ENCODE measurements at places on chromosomes 3 and 15. TPM values are rescaled to one million over a fixed set of nuclear protein-coding genes. Genes with fewer than 3 reads are reported as not detected.

The TTC14 gene
- total RNA-seq = 22.1 TPM

The ACAA1 gene
- 45.1 TPM for total RNA-seq

The LMCD1 gene
- 28.8 TPM for total RNA-seq

The SPATA12 gene
- 0.25 TPM for total RNA-seq

The ETFA gene
- total RNA-seq = 163 TPM

The FBXO40 gene
- not detected for total RNA-seq

The CLRN1 gene
- not detected for total RNA-seq

The PYGO1 gene
- 0.13 TPM for total RNA-seq

The KCNH8 gene
- under 0.01 TPM for total RNA-seq

The GPR27 gene
- total RNA-seq = not detected

The ZNF80 gene
- not detected for total RNA-seq

The TMEM108 gene
- total RNA-seq = not detected

The VEPH1 gene
- 5.3 TPM for total RNA-seq

The CDHR4 gene
- total RNA-seq = not detected

The FILIP1L gene
- total RNA-seq = 20.7 TPM

The DUOXA2 gene
- not detected for total RNA-seq

The CHRM5 gene
- total RNA-seq = 0.13 TPM

The SPTSSB gene
- total RNA-seq = not detected

The THBS1 gene
- total RNA-seq = 8,012 TPM

The CD80 gene
- under 0.01 TPM for total RNA-seq

The VPS13C gene
- total RNA-seq = 103 TPM

The CFAP100 gene
- not detected for total RNA-seq

The GOLGA8N gene
- total RNA-seq = 0.39 TPM

The GRAMD2A gene
- 0.13 TPM for total RNA-seq

The ANKRD34C gene
- not detected for total RNA-seq

The EIF1B gene
- total RNA-seq = 11.9 TPM

The TJP1 gene
- total RNA-seq = 91.8 TPM

The TLR9 gene
- not detected for total RNA-seq

The EFHB gene
- not detected for total RNA-seq

The ZNF501 gene
- total RNA-seq = 4.2 TPM

The CPEB1 gene
- not detected for total RNA-seq

The SLC27A2 gene
- total RNA-seq = 3.7 TPM

The LRRC34 gene
- total RNA-seq = 3.1 TPM

The FBXO45 gene
- total RNA-seq = 14.3 TPM

The INSYN1 gene
- total RNA-seq = 0.51 TPM

The C2CD4B gene
- 28.2 TPM for total RNA-seq

The ADAMTS17 gene
- under 0.01 TPM for total RNA-seq

The CCDC14 gene
- total RNA-seq = 9.1 TPM

The FOXB1 gene
- not detected for total RNA-seq

The GOLGA6D gene
- total RNA-seq = not detected

The DCBLD2 gene
- total RNA-seq = 19.4 TPM

The MYD88 gene
- total RNA-seq = 19.1 TPM

The ITPKA gene
- 0.25 TPM for total RNA-seq

The B3GNT5 gene
- 25.2 TPM for total RNA-seq

The IL17RB gene
- total RNA-seq = 0.13 TPM

The THRB gene
- total RNA-seq = 0.13 TPM

The ANKRD63 gene
- not detected for total RNA-seq

The CHRNB4 gene
- total RNA-seq = not detected

The GOLGA8J gene
- not detected for total RNA-seq

The ZNF710 gene
- 8.7 TPM for total RNA-seq

The EBLN2 gene
- 2.9 TPM for total RNA-seq
